Stimulated activated CD4-positive, alpha-beta T cell treated with anti-CD3 and anti-CD28 coated beads, Interleukin-15, amount 100 ng/mL, for 1 hour (primary cell): ENCODE measurements at places on chromosomes 1 and 21.

DNA sequence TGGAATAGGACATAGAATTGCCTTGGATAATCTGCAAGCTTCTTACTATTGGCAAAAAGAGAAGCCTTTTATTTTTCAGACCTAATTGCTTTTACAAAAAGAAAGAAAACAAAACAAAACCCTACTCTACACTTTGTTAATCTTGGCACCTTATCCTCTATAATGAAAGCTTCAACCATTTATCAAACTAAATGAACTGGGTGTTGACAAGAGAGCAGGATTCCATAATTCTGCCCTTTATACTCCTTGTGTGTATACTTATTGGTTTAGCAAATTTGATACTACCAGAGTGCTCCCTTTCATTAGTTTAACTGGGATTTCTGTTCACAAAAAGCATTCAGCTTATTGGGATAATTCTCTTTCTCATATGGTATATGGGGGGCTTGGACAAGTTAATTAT, 3.0 kb upstream of the TMCC2 start:
- DNase-seq, result no peak

- DNase-seq, result no peak
Measured at GRCh38 chr21:36773117-36773516, 74.2 kb downstream of the SIM2 start.

- no peak for DNase-seq
Measured at GRCh38 chr1:67821263-67821662, 12.0 kb downstream of the GNG12 start.

GRCh38 chr1:197618061-197618460, 157.2 kb downstream of the DENND1B start:
- DNase-seq, result no peak

GRCh38 chr1:9714257-9714718, 62.8 kb downstream of the PIK3CD start:
- no peak for DNase-seq

DNA sequence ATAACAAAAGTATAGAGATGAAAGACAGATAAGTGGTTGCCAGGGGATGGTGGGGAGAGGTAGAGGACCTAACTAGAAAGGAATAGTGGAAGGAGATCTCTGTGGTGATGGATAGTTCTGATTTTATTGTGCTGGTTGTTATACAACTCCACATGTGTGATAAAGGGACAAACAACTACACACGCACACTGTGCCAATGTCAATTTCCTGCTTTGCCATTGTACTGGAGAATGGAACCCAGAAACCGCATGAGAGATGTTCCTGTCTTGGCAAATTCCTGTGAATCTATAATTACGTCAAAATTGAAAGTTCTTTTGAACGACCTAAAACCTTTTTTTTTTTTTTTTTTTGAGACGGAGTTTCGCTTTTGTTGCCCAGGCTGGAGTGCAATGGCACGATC, 11.0 kb downstream of the TNFRSF9 start:
- no peak for DNase-seq

DNA sequence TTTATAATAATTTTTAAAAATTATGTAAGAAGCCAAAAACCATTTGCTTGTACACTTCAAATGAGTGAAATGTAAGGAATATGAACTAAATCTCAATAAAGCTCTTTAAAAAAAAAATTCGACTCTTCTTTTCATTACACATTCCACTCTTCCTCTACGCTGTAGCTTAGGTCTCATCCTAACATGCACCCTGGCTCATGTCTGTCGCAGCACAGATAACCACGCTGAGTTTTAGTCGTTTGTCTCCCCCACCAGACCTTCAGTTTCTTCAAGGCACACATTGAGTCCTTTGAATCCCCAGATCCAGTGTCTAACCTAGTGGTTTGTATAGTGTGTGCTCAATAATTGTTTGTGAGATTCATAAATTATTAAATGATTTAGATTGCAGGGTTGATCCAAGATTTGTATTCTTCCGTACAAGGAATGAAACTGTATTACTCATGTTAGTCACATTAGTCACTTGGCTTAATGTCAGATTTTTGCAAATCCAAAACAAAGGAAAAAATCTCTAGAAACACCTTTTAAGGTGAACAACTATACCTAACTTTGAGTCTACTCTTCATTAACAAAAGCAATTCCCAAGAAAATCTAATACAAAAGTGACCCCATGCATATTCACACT, 57.3 kb downstream of the SLC25A24 start:
- DNase-seq, result no peak

DNA sequence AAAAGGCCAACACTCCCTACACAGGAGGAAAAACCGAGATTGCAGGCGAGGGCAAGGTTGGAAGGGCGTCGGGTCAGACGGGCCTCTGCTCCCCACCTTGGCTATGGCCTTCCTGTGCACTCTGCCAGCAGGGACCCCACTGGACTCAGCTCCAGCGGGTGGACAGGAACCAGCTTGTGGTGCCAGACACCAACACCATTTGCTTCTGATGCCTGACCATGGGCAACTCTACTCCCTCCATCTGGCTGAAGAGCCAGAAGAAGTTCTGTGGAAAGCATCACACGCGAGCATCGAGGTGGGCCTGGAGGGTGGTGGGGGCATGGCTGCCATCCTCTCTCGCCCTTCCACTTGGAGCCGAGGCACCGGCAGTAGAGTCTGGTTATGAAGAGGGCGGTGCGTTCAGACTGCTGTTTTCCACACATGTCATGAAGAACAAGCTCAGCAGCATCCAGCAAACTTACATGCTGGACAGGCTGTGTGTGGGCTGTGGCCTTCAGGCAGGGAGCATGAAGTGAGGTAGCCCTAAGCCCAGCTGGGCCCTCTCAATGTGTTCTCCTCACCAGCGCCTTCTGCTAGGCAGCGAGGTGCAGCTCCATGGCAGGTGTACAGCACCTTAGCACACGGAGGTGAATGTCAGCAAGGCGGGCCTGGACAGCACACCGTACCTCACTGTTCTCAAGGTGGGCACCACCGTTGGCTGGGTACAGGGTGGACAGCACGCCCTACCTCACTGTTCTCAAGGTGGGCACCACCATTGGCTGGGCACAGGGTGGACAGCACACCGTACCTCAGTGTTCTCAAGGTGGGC, 15.6 kb upstream of the ZNF669 start:
- DNase-seq, result no peak
